ENCODE measurements at places on chromosomes 5 and 9.

- no peak for DNase-seq
These were observed 133.1 kb downstream of the DOCK8 start for GRCh38 chr9:347667-348292.

DNA sequence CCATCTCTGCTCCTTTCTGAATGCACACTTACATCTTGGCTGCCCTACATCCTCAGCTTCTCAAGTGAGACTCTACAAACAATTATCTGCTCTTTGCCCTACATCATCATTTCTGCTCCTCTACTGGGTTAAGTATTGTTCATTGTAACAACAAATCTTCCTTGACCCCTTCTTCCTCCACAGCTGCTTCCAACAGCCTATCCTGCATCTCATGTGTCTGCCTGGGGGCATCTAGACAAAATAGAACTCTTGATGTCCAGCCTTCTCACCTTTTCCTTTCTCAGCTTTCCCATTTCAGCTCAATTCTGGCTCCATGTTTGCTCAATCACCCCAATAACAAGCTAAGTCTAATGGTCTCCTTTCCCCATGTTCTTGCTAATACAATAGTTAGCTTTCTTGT is 509.8 kb downstream of the DIRAS2 start:
- DNase-seq = no peak

GRCh38 chr5:125043781-125044391 is 297.4 kb upstream of the ZNF608 start:
- no peak for DNase-seq

GRCh38 chr9:94014066-94014654 is 59.0 kb upstream of the BARX1 start:
- no peak for DNase-seq

GRCh38 chr9:109939698-109940342 is 159.8 kb downstream of the PALM2AKAP2 start:
- no peak for DNase-seq

- no peak for DNase-seq
These were observed 268.6 kb downstream of the TRPM3 start for GRCh38 chr9:70852711-70853240.

- DNase-seq = no peak
These were observed 324.5 kb upstream of the WWC1 start for GRCh38 chr5:167966979-167967378.

DNA sequence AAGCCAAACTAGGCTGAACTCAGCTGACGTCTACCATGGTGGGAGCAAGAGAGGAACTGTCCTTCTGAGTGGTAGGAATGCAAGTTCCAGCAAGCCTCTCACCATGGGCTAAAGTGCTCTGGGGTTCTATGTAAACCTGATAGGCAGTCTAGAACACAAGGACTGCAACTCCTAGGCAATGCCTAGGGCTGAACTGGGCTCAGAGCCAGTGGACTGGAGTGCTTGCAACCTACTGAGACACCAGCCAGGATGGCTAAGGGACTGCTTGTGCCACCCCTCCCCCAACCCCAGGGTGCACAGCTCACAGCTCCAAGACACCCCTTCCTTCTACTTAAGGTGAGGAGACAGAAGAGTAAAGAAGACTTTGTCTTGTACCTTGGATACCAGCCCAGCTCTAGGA is 12.1 kb upstream of the RCL1 start:
- no peak for DNase-seq

DNA sequence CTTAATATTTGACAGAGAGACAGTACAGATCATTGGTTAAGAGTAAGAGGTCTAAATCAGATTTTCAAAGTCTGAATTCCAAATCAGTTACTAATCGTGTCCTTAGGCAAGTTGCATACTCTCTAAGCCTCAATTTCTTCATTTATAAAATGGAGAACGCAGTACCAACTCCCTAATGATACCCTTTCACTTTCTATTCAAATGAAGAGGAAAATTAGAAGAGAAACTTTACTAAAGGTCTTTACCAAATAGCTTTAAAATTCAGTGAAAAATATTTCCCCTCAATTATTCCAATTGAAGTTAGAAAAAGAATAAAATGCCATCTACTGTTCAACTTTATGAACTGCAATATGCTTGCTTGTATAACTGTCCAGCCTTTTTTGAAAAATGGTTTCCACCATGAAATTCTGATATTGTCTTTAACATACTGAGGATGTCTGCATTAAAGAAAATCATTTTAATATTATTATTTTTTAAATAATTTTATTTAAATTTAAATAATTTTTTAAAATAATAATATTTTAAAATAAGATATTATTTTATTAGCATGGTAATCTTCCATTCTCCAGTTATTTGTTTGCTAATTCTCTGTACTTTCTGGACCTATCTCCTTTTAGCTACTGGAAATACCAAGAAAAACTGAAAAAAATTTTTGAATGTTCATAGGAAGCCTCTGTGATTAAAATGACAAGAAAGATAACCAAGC is 36.0 kb downstream of the POC5 start:
- no peak for DNase-seq

- DNase-seq = no peak
These were observed 26.5 kb downstream of the AQP7 start for GRCh38 chr9:33375841-33376321.

DNA sequence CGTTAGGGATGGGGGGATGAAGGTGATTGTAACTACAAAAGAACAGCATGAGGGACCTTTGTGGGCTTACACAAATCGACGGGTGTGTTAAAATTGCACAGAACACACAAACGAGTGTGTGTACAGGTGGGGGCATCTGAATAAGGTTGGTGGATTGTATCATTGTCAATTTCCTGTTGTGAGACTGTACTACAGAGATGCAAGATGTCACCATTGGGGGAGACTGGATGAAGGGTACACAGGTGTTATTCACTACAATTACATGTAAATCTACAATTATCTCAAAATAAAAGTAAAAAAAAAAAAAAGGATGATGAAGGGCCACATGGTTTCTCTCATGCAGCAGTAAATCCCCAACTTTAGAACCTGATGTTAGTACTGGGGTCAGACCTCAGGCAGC is 31.4 kb upstream of the PHYKPL start:
- no peak for DNase-seq

- DNase-seq = no peak
These were observed 615.0 kb downstream of the HINT1 start for GRCh38 chr5:130549884-130550561.

GRCh38 chr5:96084874-96085506 is 123.3 kb upstream of the ELL2 start:
- no peak for DNase-seq

- DNase-seq = no peak
These were observed 14.3 kb upstream of the SH3RF2 start for GRCh38 chr5:145922059-145922458.

DNA sequence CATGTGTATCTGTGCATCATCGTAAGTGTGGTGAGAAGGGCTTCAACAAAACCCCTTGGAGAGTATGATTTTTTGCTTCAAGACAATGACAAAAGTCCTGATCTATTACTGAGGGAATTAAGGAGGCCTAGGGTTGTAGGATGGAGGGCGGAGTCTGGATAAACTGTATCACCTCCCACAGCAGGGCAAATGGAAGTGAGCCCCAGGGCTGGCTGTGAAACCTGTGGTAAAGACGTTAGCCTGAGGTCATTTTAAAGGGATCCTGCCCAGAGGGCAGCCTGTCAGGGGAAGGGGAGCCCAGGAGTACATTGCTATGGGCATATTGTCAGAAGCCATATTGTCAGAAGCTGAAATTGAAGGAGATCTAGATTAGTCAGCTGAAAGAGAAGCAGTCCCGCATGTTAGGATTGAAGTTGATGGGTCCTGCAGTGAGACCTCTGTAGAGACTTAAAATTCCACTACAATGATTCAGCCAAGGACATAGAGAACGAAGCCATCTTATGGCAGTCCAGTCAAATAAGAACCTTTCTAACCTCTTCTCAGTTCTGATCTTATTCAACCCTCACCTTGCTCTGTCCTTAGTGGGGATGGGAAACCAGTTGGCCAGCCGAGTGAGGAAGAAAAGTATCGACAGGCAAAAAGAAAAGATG is 26.9 kb downstream of the ADGRV1 start:
- no peak for DNase-seq
